ENCODE measurements at places on chromosomes 4 and X.

DNA sequence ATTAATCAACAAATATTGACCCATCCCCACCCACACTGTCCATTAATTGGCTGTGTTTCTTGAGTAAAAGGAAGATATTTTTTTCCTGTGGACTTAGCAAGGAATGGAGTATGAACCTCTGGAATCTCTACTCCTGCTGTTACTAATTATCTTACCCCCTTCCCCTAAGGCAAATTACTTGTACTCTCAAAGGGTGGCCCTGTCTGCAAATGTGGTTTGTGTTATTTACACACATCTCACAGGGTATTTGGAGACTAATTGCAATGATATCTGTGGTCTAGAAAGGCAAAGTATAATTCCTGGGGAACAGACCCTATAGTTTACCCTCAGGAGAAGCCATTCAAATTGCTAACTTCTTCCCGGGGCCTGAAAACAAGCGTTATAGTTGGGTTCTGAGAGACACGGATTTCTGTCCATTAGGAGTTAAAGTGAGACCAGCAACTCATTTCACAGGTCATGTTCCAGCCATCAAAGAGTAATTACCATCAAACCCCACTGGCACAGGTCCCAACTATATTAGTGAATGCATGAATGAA lies 133.0 kb upstream of the RASGEF1B start:
- DNase-seq, result no peak

GRCh38 chrX:40282946-40283660 lies 185.3 kb upstream of the BCOR start:
- no peak for DNase-seq

- no peak for DNase-seq
Observed at GRCh38 chr4:171751538-171751937, 61.7 kb upstream of the GALNTL6 start.

DNA sequence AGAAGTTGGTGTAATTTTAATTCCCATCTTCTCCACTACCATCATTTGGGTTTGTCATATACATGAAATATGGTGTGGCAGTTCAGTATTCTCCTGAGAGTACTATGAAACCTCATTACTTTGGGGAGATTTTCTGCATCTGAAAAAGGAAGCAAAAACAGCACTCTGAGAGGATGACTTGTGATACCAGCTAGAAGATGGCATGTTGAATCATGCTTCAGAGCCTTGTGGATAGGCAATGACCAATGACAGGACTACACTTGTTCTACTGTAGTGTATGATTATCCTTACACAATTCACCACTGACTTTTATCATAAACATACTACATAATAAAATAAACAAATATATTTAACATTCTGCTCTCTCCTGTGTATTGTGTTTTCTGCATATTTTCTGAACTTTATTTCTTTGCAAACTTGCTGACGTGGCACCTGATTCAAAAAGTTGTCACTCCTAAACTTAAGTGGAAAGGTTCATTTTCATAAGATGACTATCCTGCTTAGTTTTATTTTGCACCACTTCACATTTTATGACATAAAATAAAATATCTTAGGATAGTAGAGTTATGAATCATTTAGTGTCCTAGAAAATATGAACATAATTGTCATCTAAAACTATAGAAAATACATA lies 991.3 kb downstream of the FSTL5 start:
- no peak for DNase-seq

DNA sequence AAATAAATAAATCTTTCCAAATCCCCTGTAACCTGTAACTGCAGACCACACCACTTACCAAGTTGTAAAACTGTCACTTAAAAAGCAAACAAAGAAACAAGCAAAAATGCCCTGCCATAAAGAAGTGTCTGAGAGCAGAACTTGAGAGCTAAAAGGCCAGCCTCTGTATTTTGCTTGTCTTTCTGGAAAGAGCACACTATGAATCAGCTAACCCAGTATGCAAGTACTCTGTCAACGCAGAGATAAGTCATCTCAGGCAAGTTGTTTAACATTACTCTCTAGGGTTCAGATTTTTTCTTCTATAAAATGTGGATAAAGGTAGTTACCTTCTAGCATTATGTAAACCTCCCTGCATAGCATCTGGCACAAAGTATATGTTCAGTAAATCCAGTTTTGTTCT lies 134.8 kb downstream of the HS3ST1 start:
- no peak for DNase-seq

Measured in NCI-H446 (cell line).